ENCODE measurements at places on chromosomes 13 and 19.
A peak's percentile ranks its signal among the peaks of the same experiment; 100 is the strongest.

DNA sequence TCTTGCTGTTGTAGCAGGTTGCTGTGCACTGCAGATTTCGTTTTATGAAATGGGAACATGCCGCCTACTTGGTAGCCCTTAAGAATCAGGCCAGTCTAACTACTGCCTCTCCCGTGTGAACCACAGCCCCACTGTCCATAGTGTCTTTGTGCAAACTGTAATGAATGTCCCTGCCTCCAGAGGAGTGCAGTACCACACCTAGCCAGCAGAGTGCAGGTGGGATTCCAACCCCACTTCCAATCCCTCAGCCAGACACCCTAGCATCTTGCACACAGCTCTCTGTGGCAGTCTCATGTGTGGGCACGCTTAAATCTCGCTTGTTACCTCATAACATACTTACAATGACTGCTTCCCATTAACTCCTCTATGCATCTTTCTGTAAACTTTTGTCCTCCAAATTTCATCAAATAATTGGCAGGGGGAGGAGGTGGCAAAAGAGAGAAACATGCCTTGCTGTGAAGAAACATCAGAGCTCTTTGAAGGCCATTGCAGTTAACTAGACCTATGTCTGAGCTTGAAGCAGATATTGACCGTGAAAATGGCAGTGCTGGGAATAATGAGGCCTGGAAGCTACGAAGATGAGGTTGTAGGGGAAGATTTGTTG, 47.2 kb downstream of the ZAR1L start:
- no peak for DNase-seq

DNA sequence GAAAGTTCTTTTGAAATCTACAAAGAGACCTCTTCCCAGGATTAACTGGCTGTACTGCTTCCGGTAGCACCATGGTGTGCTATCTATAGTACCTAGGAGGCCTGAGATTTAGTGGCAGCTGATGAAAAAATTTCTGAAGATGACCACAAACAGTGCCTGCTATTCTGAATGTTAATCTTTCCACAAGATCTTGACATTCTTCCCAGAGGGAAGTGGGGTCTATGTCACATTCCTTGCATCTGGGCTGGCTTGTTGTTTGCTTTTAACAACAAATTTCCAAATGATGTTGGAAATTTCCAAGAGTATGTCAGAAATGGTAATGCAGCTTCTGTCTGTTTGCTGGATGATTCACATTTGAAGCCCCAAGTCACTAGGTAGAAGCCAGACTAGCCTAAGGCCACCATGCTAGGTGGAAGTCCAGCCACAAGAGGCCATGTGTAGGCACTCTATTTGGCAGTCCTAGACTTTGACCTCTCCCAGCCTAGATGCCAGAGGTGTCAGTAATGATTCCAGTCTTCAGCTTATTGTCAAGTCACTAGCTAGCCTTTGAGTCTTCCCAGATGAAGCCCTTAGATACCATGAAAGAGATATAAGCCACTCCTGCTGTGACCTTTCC, 22.1 kb downstream of the SPART start:
- peak; percentile 26 for DNase-seq

DNA sequence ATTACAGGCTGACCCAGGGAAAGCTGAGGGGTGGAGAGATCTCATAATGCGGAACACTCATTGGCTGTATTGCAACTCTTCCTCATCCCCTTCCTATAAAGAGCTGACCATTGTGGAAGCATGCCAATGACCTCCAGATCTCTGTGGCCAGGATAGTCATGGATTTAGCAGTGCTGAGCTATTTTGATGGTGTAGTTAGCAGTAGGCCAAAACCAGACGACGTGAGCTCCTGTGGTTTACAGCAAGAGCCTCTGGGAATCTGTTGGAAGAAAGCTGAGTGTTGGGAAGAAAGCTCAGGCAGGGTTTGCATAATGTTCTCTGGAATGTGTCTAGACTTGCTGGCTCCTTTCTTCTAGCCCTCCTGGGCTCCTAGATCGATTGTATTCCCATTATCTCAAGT, 187.5 kb upstream of the GPC6 start:
- no peak for DNase-seq

GRCh38 chr19:30593356-30593755, 221.2 kb downstream of the ZNF536 start:
- no peak for DNase-seq

- no peak for DNase-seq
These were observed 86.1 kb downstream of the TEX26 start for GRCh38 chr13:31018511-31018910.

DNA sequence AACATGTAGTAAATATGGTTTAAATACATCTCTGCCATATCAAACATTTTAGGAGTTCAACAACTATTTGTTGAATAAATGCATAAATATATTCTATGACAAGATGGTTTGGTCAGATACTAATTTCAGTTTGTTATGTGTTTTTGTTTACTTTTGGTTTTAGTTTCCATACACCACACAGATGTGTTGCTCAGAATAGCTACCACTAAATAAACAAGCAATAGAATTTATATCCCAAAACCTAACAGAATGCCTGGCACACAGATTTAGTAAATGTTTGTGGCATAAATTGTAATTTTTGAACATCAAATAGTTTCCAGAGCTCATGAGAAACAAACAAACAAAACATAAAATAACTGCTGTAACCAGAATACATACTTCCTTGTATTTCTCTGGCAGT, 126.8 kb upstream of the ATXN8OS start:
- no peak for DNase-seq

DNA sequence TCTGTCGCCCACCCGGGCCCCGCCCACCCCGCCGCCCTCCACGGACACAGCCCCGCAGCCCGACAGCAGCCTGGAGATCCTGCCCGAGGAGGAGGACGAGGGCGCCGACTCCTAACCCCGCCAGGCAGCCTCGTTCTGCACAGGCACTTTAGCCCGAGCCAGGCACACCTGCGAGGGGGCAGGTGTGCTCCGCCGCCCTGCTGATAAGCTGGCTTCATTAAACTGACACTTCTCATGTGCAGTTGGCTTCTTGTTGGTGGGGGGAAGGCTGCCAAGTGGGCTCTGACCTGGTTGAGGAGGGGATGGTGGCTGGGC, 8.2 kb downstream of the IL4I1 start:
- DNase-seq, result no peak

- no peak for DNase-seq
These were observed 4.6 kb upstream of the CACNG8 start for GRCh38 chr19:53958168-53958571.

DNA sequence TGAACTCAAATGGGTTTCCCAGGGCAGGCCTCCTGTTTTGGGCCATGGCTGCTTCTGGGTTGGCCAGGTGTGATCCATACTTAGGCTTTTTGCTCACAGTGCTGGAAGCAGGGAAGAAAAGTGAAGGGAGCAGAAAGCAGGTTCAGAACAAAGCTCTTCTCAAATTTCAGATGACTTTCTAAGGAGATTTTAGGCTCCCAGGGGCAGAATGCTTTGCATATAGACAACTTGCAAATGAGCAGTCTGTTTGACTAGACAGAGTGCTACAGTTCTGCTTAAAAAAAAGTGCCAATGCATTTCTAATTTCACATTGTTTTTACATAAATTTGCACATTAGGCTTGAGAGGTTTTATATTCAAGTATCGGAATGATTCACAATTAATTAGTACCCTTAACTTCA, 2.6 kb upstream of the SLC10A2 start:
- no peak for DNase-seq

- DNase-seq, result peak; percentile 40
These were observed 46.4 kb downstream of the N4BP2L1 start for GRCh38 chr13:32381539-32381938.

GRCh38 chr19:13918726-13919411, 12.9 kb downstream of the CC2D1A start:
- DNase-seq, result no peak

GRCh38 chr13:29748097-29748496, 102.3 kb downstream of the UBL3 start:
- no peak for DNase-seq

GRCh38 chr13:35724446-35724845, 248.0 kb upstream of the MAB21L1 start:
- DNase-seq, result no peak

GRCh38 chr13:47903836-47904235, 97.2 kb downstream of the SUCLA2 start:
- DNase-seq, result no peak

DNA sequence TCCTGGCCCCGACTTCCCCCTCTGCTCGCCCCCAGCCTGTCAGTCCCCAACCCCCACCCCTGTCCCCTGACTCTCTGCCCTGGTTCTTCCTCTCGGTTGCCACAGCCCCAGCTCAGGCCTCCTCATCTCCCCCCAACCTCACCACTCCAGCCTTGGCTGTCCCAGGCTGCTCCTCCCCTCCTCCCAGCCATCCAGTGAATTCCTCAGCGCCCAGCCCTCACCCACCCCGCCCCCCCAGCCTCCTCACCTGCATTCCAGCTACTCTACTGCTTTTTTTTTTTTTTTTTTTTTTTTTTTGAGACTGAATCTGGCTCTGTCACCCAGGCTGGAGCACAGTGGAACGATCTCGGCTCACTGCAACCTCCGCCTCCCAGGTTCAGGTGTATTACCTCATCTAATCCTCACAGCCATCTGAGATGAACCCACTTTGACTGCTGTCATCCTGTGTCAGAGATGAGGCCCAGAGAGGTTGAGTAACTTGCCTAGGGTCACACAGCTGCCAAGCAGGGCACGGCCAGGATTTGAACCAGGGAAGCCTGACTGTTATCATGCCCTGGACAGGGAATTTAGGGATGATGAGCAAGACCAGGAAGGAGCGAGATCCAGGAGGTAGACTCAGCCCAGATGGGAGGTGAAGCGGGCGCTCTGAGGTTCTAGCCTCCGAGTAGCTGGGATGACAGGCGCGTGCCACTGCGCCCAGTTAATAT, 2.6 kb downstream of the SULT2B1 start:
- DNase-seq, result peak; percentile 34

- no peak for DNase-seq
These were observed 40.6 kb upstream of the FAM216B start for GRCh38 chr13:42740753-42741152.

- no peak for DNase-seq
These were observed 151.0 kb downstream of the DPF1 start for GRCh38 chr19:38072776-38073750.

- DNase-seq, result no peak
These were observed 28.4 kb upstream of the GPR183 start for GRCh38 chr13:99335603-99336002.

GRCh38 chr13:93004919-93005318, 221.7 kb upstream of the GPC6 start:
- no peak for DNase-seq

DNA sequence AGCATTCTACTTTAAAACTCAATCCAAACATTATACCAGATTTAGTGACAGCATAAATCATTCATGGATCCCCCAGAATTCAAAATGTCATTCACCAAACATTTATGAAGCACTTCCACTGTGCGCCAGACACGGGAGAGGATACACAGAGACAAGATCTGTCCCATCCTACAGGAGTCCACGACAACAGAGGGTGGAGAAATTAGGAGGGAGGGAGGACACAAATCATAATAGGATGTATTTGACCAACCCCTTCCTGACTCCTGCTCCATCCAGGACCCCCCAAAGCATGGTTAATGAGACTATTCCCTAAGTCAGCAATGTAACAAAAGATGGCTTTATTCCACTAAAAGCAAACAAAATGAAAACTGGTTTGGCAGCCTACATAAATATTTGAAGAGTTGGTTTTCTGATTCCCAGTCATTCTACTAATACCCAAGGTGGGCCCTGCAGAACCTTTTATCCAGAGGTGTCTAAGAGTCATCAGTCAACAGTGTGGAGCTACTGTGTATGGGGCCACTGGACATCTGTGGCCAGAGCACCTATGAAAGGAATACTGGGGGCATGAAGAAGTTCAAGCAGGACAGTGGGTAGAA, 62.8 kb upstream of the DOCK9 start:
- DNase-seq, result no peak

GRCh38 chr13:55528434-55528833, 1612.3 kb upstream of the PRR20A start:
- no peak for DNase-seq

- peak; percentile 97 for DNase-seq
These were observed 8.2 kb upstream of the LATS2 start for GRCh38 chr13:21069561-21070004.

GRCh38 chr13:49410006-49410405, 33.9 kb downstream of the CAB39L start:
- DNase-seq, result no peak

- no peak for DNase-seq
These were observed 76.6 kb downstream of the B3GLCT start for GRCh38 chr13:31276421-31276820.

DNA sequence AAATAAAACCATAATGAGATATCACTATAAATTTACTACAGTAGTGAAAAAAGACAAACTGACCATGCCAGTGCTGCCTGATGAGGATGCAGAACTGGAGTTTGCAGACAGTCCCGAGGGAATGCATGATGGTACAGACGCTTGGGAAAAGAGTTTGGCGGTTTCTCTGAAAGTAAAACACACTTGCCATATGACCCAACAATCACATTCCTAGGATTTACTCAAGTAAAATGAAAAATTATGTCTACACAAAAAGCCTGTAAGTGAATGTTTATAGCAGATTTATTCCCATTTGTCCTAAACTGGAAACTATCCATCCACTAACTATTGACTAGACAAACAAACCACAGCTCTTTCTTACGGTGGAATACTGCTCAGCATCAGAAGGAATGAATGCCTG, 271.0 kb downstream of the DNAJC15 start:
- DNase-seq, result no peak

GRCh38 chr19:28456708-28457320, 756.1 kb downstream of the UQCRFS1 start:
- DNase-seq, result no peak

- DNase-seq, result no peak
These were observed 414.2 kb downstream of the EFNB2 start for GRCh38 chr13:106121173-106121754.

DNA sequence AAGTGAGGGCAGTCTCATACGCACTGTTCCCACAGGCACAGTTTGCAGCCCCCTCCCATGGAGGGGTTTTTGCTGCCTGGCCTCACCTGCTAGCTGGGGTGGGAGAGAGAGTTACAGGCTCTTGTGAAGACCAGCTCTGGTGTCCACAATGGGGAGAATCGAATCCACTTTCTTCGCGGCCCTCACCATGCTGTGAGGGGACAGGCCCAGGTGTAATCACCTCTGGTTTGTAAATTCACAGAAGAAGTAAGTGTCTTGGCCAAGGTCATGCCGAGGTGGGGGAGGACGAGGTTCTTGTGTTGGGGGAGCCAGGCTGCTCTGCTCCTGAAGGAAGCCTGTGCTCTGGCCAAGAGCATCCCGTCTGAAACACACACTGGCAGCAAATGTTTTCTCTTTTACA, 39.5 kb downstream of the TEX29 start:
- no peak for DNase-seq
